Sigmoid colon (tissue), 7 donors: ENCODE measurements at places on chromosomes 2 and 18. TPM values are rescaled to one million over a fixed set of nuclear protein-coding genes. Genes with fewer than 3 reads are reported as not detected.

DNA sequence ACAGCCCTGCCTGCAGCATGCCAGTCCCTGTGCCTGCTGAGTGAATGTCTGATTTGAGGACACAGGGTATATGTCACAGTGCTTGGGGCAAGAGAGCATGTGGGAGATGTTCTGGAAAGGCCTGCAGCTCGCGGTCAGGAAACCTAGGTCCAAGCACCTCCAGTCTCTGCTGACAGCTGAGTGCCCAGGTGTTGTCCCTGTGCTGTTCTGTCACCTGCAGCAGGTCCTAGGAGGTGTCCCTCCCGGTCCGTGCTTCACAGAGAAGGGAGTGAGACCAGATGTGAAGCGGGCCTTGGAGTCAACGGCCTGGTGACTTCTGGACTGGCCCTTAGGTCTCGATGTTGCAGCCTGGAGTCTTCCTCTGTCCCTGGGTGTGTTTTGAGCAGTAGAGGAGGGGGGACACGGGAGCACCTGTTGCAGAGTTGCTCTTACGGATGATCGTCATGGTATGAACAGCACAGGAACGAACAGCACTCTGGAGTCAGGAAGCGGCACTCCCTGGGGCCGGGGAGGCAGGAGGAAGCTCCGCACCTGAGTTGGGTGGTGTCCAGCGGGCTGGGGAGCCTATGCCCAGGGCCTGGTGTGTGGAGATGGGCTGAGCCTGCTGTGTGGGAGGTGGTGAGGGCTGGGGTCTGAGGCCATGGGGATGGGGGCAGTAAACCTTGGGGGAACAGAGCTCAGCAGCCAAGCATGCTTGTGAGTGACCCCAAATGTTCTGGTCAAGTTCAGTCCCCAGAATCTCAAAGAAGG, 21.6 kb upstream of the ARHGEF4 start:
- H3K4me3 ChIP-seq = no peak overlapping the region
- no peak for DNase-seq
- H3K36me3 ChIP-seq = no peaks in the 10 kb centered on the region
- no peaks in the 10 kb centered on the region for H3K27me3 ChIP-seq
- peaks cover 9% of the 10 kb centered on the region for H3K4me1 ChIP-seq
- H3K27ac ChIP-seq = no peak overlapping the region

DNA sequence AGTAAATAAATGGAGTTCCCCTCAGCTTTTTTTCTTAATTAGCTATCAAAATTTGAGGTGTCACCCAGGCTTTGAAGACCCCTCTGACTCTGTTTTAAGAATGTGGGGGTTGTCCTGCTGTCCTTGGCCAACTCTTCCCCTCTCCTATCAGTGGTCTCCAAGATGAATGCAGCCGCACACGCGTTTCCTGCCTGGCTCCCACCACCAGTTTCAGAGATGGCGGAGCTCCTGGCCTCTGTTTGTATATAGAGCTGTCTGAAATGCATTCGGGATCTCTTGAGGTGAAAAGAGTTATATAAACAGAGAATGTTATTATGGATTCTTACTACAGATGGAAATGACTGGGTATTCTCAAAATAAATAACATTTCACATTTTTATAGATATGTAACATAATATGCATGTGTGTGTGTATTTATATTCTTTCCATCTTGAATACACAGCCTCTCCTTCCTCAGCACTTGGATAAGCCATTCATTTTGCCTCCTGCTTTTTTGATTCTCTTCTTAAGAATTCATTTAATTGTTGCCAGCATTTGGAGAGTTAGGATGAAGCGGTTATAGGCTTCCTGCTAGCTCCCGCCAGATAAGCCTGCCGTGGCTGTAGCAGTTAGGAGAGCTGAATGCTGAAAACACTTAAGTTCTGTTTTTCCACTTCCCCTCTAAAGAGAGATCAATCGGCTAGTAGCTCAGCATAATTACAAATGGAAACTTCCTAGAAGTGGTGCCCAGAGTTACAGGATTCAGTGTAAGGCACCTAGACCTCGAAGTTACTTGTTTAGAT, 659.3 kb upstream of the FANCL start:
- no peaks in the 10 kb centered on the region for H3K36me3 ChIP-seq
- no peaks in the 10 kb centered on the region for H3K27me3 ChIP-seq
- no peak overlapping the region for H3K27ac ChIP-seq
- DNase-seq = no peak
- H3K4me3 ChIP-seq = no peak overlapping the region

- no peak overlapping the region for H3K4me3 ChIP-seq
- no peak for DNase-seq
- H3K4me1 ChIP-seq = no peaks in the 10 kb centered on the region
- no peaks in the 10 kb centered on the region for H3K36me3 ChIP-seq
- H3K27ac ChIP-seq = no peak overlapping the region
- no peaks in the 10 kb centered on the region for H3K27me3 ChIP-seq
Measured at GRCh38 chr2:122136056-122136455, 380.6 kb downstream of the TSN start.

IL1RL1 gene
- 9.4 TPM for total RNA-seq

G6PC2 gene
- not detected for total RNA-seq

- no peaks in the 10 kb centered on the region for H3K36me3 ChIP-seq
- H3K4me3 ChIP-seq = no peak overlapping the region
- H3K4me1 ChIP-seq = no peaks in the 10 kb centered on the region
- H3K27ac ChIP-seq = no peak overlapping the region
- H3K27me3 ChIP-seq = no peaks in the 10 kb centered on the region
- no peak for DNase-seq
Measured at GRCh38 chr2:211982162-211982561, 556.4 kb downstream of the ERBB4 start.

DNA sequence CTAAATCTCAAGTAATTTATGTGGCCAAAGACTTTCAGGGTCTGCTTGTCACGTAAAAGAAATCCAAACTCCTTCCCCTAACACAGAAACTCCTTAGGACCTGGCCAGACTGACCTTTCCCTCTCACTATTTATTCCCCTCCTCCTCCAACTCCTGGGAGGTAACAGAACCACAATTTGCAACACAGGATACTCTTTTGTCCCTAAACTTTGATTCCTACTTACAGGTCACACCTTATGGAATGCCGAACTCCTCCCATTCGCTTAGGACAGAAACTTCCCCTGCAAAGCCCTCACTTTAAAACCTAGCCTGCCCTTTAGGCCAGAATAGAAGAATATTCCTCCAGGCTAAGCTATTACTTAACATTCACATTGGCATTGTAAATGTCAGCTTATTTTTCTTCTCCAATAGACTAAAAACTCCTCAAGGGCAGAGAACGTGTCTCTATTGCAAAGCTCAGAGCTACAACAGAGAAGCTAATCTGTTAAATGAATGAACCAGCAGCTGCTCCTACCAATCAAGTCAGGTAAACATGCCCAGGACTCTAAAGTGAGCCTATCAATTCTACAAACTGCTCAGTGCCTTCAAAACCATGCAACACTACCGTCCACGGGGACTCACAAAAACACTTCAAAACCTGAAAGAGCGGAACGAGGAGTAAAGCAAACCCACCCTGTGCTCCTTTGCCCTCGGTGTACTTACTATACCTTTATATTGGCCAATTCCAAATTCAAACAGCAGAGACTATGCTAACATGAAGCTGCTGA, 6.1 kb downstream of the INO80D start:
- no peaks in the 10 kb centered on the region for H3K36me3 ChIP-seq
- no peaks in the 10 kb centered on the region for H3K27me3 ChIP-seq
- DNase-seq = no peak
- H3K4me3 ChIP-seq = no peak overlapping the region
- peaks cover 15% of the 10 kb centered on the region for H3K4me1 ChIP-seq
